ENCODE measurements at places on chromosomes 2 and 18. TPM values are rescaled to one million over a fixed set of nuclear protein-coding genes. Genes with fewer than 3 reads are reported as not detected.
A peak's percentile ranks its signal among the peaks of the same experiment; 100 is the strongest.

The IL36G gene
- not detected for total RNA-seq

The MARCHF4 gene
- 26.1 TPM for total RNA-seq

The SP110 gene
- 1.3 TPM for total RNA-seq

- H3K27me3 ChIP-seq, result peaks cover 2% of the 10 kb centered on the region
- H3K4me1 ChIP-seq, result peaks cover 13% of the 10 kb centered on the region
- DNase-seq, result no peak
- H3K36me3 ChIP-seq, result no peaks in the 10 kb centered on the region
- H3K27ac ChIP-seq, result no peak overlapping the region
- no peak overlapping the region for H3K4me3 ChIP-seq
Observed at GRCh38 chr2:147353072-147353381, 491.8 kb upstream of the ACVR2A start.

GRCh38 chr2:239564587-239564986, 163.8 kb upstream of the HDAC4 start:
- H3K27me3 ChIP-seq, result peaks cover 1% of the 10 kb centered on the region
- peak; percentile 4 for DNase-seq
- no peaks in the 10 kb centered on the region for H3K4me1 ChIP-seq
- H3K27ac ChIP-seq, result no peak overlapping the region
- H3K4me3 ChIP-seq, result no peak overlapping the region

DNA sequence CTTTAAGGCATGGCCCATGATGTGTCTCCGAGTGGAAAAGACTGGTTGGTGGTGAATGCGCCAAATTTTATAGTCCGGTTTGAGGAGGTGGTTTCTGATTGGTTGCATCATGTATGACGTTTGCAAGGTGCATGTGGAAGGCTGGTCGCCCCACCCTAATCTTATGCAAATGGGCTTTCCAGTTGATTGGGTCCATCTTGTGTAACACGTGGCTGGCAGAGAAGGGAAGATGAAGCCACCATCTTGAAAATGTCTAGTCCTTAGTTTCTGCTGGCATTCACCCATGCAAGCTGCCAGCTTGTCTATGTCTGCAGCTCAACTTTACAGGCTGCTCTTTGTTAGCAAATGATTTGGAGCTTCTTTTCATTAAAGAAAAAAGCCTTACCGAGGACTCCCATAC, 132.2 kb downstream of the PIK3C3 start:
- no peaks in the 10 kb centered on the region for H3K36me3 ChIP-seq
- H3K4me3 ChIP-seq, result no peak overlapping the region
- H3K27ac ChIP-seq, result no peak overlapping the region
- no peaks in the 10 kb centered on the region for H3K4me1 ChIP-seq

GRCh38 chr18:31774962-31775361, 14.3 kb upstream of the SLC25A52 start:
- no peaks in the 10 kb centered on the region for H3K4me1 ChIP-seq
- DNase-seq, result no peak
- H3K4me3 ChIP-seq, result no peak overlapping the region
- no peak overlapping the region for H3K27ac ChIP-seq

- no peak overlapping the region for H3K27ac ChIP-seq
- no peaks in the 10 kb centered on the region for H3K36me3 ChIP-seq
- H3K27me3 ChIP-seq, result no peaks in the 10 kb centered on the region
- no peak for DNase-seq
- peaks cover under 1% of the 10 kb centered on the region for H3K4me1 ChIP-seq
Observed at GRCh38 chr2:43075811-43076585, 150.4 kb downstream of the ZFP36L2 start.

GRCh38 chr2:122515731-122516290, 760.4 kb downstream of the TSN start:
- H3K4me1 ChIP-seq, result peaks cover 7% of the 10 kb centered on the region
- no peak for DNase-seq
- H3K36me3 ChIP-seq, result no peaks in the 10 kb centered on the region
- no peak overlapping the region for H3K4me3 ChIP-seq

GRCh38 chr18:63158676-63159291, 160.8 kb downstream of the BCL2 start:
- peaks cover 6% of the 10 kb centered on the region for H3K4me1 ChIP-seq
- H3K27ac ChIP-seq, result no peak overlapping the region
- no peak for DNase-seq
- H3K27me3 ChIP-seq, result peaks cover 5% of the 10 kb centered on the region
- no peaks in the 10 kb centered on the region for H3K36me3 ChIP-seq
- H3K4me3 ChIP-seq, result no peak overlapping the region

DNA sequence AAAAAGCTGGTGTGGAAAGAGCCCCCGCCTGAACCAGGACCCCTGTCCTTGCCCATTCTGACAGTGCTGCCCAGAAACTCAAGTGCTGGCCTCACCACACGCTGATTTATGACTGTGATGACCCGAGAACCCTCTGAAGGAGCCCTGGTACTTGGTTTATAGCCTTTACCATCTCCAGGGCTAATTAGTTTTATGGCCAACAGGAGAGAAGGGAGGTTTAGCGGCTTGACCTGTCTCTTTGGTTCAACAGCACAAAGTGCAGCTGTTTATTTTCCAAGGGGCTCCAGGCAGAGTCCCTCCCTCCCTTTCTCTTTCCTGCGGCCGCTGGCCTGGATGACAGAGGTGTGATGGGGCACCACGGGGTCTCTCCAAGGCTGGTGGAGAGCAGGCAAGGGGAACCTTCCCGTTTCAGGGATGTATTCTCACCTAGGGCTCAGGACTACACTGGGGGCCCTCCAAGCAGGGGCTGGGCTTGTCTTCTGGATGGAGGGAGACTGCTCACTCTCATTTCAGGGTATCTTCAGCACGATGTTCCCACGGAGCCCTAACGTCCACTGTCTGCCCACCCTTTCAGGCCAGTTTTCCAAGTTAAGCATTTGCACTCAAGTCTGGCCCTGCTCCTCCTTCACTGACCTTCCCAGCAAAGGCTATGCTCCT, 174.2 kb upstream of the GLI2 start:
- no peak for DNase-seq
- H3K4me1 ChIP-seq, result peaks cover 2% of the 10 kb centered on the region
- H3K27ac ChIP-seq, result no peak overlapping the region

DNA sequence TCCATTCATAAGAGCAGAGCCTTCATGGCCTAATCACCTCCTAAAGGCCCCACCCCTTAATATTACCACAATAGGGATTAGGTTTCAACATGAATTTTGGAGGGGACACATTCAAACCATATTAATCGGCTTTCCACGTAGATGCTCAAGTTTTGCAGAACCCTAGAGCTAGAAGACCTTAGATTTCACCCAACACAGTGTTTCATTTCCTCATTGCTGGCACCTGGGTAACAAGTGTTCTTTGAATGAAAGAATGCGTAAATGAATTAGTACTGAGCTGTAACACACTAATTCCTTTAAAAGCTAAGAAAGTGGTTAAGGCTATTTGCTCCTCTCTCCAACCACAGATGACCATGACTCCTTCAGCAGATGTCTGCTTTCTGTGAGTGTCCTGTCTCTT, 252.5 kb downstream of the SMAD2 start:
- no peaks in the 10 kb centered on the region for H3K36me3 ChIP-seq
- H3K27me3 ChIP-seq, result no peaks in the 10 kb centered on the region
- no peaks in the 10 kb centered on the region for H3K4me1 ChIP-seq
- no peak overlapping the region for H3K27ac ChIP-seq
- H3K4me3 ChIP-seq, result no peak overlapping the region
- no peak for DNase-seq

DNA sequence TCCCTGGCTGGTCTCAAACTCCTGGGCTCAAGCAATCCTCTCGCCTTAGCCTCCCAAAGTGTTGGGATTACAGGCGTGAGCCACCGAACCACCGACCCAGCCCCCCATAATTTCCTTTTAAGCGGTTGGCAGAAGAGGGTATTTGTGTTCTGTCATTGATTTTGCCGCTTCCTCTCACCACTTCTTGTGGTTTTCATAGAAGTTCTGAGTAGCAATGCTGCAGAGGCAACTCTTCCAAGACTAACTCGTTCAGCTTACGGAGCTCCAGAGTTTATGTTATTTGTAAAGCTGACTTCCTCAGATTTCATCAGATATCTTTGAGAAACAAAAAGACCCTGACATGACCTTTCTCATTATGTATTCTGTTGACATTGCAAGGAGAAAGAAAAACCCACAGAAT, 261.4 kb upstream of the KCNJ3 start:
- no peaks in the 10 kb centered on the region for H3K36me3 ChIP-seq
- DNase-seq, result no peak
- H3K27me3 ChIP-seq, result no peaks in the 10 kb centered on the region
- H3K4me3 ChIP-seq, result no peak overlapping the region

DNA sequence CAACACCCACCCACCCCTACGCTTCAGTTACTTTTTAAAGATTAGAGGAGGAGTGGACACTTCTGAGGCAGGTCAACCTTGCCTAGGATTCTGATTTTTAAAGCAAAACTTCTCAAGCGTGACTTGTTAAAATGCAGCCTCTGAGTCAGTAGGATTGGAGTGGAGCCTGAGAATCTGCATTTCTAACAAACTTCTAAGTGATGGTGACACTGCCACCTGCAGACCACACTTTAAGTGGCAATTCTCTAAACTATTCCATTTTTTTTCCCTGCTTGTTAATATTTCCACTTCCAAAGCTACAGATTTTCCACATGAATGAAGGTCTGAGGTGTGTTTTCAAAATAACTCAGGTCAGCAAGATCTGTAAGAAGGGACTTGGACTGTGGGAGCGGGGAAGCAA, 171.1 kb upstream of the CCDC150 start:
- no peak for DNase-seq
- no peak overlapping the region for H3K27ac ChIP-seq
- no peak overlapping the region for H3K4me3 ChIP-seq
- no peaks in the 10 kb centered on the region for H3K36me3 ChIP-seq
- peaks cover 28% of the 10 kb centered on the region for H3K4me1 ChIP-seq

GRCh38 chr18:58161659-58162058, 117.6 kb downstream of the NEDD4L start:
- peaks cover 24% of the 10 kb centered on the region for H3K4me1 ChIP-seq
- no peaks in the 10 kb centered on the region for H3K36me3 ChIP-seq
- no peak for DNase-seq

- peaks cover 2% of the 10 kb centered on the region for H3K4me1 ChIP-seq
- no peaks in the 10 kb centered on the region for H3K27me3 ChIP-seq
- no peaks in the 10 kb centered on the region for H3K36me3 ChIP-seq
- DNase-seq, result no peak
Observed at GRCh38 chr18:74622072-74622471, 24.4 kb downstream of the ZNF407 start.

DNA sequence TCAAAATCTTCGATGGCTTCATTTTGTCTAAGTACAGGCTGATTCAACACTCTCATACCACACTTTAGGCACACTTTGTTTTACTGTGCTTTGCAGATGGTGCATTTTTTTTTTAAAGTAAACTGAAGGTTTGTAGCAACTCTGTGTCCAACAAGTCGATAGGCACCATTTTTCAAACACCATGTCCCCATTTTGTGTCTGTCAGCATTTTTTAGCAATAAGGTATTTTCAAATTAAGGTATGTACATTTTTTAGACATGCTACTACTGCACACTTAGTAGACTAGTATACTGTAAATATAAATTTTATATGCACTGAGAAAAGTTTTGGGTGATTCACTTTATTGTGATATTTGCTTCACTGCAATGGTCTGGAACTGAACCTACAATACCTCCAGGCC, 44.4 kb downstream of the ORC4 start:
- H3K4me3 ChIP-seq, result no peak overlapping the region
- H3K36me3 ChIP-seq, result no peaks in the 10 kb centered on the region
- H3K27ac ChIP-seq, result no peak overlapping the region
- peaks cover 7% of the 10 kb centered on the region for H3K4me1 ChIP-seq

DNA sequence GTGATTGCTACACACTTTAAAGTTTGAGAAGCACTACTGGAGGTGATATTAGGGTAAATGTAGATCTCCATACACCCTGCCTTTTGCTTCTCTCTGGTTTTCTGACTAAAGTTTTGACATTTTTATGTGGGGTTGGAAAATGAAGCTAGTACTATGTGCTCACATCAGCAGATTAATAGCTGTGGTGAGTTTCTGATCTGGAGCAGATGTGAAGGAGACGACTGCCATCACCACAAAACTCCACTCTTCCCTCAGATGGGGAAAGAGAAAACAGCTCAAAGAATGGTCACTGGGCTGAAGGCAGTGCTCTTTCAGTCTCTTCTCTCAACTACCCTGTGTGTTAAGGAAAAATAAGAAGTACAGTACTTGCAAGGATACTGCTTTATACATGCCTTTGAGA, 37.2 kb downstream of the PLEKHA3 start:
- DNase-seq, result no peak
- H3K4me1 ChIP-seq, result no peaks in the 10 kb centered on the region
- H3K36me3 ChIP-seq, result no peaks in the 10 kb centered on the region
- no peak overlapping the region for H3K27ac ChIP-seq
- no peak overlapping the region for H3K4me3 ChIP-seq
- peaks cover 2% of the 10 kb centered on the region for H3K27me3 ChIP-seq

DNA sequence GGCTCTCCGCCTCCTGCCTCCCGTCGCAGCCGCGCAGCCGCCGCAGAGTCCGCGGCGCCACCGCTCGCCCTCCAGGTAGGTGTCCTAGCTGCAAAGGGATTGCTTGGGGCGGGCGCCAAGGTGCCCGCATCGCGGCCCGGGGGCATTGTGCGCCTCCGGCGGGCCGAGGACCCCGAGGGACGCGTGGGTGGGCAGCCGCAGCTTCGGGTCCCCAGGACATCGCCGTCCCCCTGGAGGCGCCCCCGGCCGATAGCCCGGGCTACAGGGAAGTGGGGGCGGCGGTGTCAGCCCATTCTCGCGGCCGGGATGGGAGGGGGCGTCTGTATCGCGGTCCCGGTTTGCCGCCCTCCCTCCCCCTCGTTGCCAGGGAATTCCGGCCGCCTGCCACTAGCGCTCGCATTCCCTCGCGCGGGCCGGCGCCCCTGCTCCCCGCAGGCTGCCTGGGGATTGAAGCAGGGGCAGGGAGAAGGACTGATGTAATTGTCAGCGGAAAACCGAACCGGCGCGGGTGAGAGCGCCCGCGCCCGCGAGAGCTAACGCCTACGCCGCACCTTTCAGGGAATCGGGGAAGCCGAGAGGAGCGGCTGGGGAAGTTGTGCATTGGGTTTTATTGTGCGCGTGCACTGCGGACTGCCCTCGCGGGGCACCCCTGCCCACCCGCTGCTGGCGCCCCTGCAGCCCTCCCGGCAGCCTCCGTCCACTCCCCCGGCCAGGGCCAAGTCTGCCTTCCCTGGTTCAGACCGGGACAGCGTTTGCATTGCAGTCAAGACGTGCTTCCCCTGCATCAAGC, 483 bp downstream of the OSBPL6 start:
- peaks cover 6% of the 10 kb centered on the region for H3K27me3 ChIP-seq
- peaks cover 4% of the 10 kb centered on the region for H3K4me1 ChIP-seq
- H3K27ac ChIP-seq, result peak overlapping the region; percentile 43
- peak overlapping the region; percentile 90 for H3K4me3 ChIP-seq
- no peaks in the 10 kb centered on the region for H3K36me3 ChIP-seq
